ENCODE measurements at places on chromosomes 16 and 17.

GRCh38 chr17:72998343-72998742, 94.1 kb downstream of the SLC39A11 start:
- DNase-seq = no peak

DNA sequence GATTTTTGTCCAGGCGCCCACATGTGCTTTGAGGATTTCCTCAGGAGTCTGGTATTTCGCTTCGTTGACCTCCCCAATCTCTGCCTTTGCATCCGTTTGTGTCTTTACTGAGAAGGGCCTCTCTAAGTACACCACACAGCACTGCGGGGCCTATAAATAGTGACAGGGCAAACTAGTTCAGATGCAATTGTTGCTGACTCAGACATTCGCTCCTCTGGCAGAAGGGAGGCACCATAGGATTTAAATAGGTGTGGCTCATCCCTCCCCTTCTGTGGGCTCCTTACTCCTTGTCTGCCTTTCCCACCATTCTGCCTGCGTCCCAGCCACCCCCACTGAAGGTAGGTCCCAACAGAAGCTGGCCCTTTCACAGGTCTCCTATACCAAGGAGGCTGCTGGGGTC, 192.3 kb downstream of the SHISA9 start:
- DNase-seq = no peak

- no peak for DNase-seq
Measured at GRCh38 chr16:88835383-88835782, 21.4 kb downstream of the GALNS start.

DNA sequence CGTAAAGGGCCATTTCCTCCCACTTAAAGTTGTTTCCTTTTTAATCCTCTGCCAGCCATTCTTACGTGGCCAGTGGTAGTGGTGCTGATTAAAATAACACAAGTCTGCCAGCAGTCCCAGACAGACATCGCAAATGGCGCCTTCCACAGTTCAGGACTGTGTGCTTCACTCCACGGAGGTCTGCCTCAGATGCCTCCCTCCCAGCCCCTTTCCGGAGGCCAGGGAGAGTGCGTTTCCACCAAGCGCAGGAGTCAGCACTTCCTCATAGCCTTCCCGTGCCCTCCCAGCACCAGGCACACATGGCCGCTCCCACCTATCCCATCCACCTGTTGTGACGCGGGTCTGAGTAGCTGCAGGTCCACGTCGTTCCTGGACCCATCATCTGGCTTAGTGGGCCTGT, 205.6 kb downstream of the RPTOR start:
- no peak for DNase-seq

DNA sequence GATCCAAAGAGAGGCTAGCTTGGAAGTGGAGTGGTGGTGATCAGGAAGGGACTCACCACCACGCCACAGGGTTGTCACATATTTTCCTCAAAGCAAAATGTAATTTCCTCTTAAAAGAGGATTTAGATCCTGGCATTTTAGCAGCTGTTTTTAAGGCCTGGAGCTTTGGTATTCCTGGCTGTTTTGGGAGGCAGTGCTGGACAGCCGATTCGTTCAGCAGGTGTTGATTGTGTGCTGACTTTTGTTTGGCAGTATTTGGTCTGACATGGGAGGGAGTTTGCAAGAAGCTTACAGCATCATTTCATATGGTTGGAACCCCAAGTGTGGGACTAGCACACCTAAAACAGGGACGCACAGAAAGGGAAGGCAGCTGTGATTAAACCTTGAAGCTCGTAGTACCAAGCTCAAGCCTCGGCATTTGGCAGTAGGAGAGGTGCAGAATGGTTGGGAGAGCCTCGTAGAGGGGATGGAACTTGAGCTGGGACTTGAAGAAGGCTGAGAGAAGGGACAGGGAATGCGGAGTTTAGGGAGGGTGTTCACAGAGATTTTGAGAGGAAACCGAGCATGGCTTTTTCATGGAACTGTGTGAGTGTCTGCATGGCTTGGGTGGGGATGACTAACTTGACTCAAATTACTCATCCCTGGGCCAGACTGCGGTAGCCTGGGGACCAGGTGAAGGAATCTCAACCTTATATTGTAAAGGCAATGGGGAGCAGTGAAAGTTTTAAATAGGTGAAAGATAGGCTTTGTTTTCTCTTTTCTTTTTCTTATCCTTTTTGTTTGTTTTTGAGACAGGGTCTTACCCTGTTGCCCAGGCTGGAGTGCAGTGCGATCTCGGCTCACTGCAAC, 52.3 kb downstream of the RPTOR start:
- no peak for DNase-seq

GRCh38 chr16:1003391-1004347, 22.1 kb downstream of the SOX8 start:
- DNase-seq = no peak

- DNase-seq = no peak
Measured at GRCh38 chr16:3317315-3317999, 12.2 kb downstream of the ZNF75A start.

- DNase-seq = no peak
Measured at GRCh38 chr17:67203818-67204217, 41.2 kb downstream of the HELZ start.

DNA sequence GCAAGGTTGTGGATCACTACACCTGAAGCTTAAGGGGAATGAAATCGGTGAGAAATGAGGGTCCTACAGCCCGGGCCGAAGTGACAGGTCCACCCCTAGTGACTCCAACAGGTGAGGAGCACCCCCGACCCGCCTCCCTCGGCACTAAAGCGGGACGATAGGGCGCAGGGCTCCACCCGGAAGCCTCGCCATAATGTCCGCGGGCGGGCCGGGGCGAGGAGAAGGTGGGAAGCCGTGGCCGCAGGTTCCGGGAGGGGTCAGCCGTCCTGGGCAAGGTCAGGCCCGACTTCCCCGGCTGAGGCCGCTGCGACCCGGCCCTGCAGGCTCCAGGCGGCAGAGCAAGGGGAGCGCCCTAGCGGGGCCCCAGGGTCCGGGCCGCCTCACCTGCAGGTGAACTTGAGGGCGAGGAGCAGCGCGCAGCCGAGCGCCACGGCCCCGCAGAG, 543 bp downstream of the TXNDC11 start:
- no peak for DNase-seq

Data from NCI-H1092 (cell line).